AG09319 (cell line): ENCODE measurements at places on chromosomes 2 and 18.

DNA sequence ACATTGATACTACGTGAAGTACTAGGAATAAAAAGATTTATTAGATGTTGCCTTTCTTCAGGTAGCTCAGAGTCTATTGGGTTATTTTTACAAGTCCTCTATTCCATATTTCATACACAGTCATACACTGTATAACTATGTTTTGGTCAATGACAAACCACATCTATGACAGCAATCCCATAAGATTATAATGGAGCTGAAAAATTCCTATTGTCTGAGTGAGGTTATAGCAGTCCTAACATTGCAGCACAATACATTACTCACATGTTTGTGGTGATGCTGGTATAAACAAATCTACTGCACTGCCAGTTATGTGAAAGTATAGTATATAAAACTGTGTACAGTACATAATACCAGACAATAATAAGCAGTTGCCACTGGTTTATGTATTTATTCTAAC lies 595.1 kb downstream of the MBD2 start:
- DNase-seq = no peak

DNA sequence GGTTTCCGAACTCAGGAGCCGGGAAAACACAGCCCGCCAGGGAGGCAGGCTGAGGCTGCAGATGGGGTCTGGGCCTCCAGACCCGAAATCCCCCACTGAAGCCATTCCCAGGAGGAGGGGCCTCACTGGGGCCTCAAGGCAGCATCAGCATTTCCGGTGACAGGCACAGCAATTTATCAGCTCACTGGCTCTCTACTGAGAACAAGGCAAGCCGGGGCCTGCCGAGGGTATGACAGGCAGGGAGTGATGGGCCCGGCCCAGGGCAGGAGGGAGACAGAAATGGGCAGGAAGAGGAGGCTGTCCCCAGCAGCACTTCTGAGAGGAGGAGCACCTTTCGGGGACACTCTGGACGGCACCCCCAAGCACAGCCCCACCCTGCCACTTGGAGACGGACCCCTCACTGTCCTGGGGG lies 12.5 kb downstream of the SDC1 start:
- DNase-seq = no peak

DNA sequence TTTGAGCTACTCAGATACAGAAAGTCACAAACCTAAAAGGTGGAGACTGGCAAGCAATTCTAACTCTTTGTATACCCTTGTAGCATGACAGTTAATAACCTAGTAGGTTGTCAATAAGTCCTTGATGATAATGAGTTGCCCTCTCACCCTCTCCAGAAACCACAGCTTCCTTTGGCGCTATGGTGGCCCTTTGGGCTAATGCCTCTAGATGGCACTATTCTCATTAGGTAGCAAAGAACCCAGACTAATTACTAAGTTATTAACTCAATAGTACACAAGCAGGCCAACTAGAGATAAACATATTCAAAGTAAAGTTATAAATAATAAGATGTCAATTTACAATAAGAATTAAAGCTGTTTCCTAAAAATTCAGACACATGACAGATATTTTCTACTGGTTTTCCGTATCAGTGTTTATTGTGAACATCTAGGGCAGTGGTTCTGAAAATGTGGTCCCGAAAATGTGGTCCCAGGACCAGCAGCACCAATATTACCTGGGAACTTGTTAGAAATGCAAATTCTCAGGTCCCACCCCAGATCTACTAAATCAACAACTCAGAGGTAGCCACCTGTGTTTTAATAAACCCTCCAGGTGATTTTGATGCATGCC lies 41.1 kb downstream of the LDAH start:
- no peak for DNase-seq

DNA sequence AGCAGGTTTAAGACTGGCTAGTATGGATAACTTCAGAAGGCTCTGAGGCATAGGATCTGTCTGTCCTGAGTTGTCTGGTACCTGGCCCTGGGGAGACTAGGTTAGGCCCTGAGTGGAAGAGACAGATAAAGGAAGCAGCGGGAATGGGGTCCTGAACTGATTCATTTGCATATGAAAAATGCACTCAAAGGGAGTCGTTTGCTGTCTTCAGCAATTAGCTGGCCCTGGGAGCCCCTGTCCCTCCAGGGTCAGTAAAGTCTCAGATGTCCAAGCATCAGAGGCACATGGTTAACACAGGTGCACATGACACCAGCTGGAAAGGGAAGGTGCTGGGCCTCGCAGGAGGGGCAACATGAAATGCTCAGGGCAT lies 172.4 kb downstream of the ACOXL start:
- no peak for DNase-seq

- no peak for DNase-seq
Measured at GRCh38 chr18:6373187-6373586, 41.5 kb downstream of the L3MBTL4 start.

DNA sequence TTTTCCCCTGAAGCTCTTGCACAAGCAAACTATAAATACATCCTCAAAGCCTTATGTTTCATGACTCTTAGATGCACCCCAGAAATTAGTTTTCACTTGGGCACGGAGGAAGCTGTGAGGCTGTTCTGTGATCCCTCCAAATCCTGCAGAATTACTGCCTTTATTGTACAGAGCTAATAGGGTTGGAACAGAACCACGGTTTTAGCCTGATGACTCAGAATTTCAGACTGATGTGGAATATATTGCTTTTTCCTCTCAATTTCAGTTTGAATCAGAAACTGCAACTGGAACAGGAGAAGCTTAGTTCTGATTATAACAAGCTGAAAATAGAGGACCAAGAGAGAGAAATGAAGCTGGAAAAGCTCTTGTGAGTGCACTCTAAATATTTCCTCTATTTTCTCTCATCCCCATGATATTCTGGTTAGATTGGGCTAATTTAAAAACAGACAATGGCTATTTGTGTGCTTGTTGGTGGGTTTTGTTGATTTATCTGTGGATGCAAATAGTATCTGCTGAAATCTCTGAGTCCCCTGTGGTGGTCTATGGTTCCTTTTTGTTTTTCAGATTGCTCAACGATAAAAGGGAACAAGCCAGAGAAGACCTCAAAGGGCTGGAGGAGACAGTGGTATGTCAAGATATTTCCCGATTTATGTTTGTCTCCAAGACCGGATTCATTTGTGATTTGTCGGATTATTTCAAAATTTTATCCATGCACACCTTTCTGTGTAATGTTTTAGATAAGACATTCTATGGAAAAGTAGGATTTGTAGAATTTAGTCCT lies 38.2 kb upstream of the LYPD6B start:
- DNase-seq = no peak
